ENCODE measurements at places on chromosomes 5 and 9.

GRCh38 chr5:35618304-35618636 is 607 bp downstream of the SPEF2 start:
- DNase-seq: no peak

- no peak for DNase-seq
Measured at GRCh38 chr5:81091199-81091598, 131.0 kb downstream of the RASGRF2 start.

DNA sequence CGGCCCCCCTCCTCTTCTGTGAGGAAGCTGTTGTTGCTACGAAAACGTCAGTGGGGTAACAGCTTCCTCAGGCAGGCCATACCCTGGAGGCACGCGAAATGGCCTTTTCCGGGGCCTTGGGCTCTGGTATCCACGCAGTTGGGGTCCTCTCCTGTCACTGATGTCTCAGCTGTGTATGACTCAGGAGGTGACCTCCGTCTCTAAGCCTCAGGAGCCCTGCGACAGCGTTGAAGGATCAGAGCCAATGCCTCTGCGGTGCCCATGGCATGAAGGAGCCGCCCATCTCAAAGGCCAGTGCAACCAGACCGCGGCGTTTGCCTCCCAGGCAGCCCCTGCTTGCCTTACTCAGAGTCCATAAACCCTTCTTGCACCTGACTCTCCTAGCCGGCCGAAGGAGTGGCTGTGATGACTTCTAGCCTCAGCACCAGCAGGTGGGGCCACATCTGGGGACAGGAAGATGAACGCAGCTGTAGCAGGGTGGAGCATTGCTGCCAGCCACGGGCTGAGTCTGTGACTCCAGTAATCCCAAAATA is 1.0 kb upstream of the MXD3 start:
- no peak for DNase-seq

DNA sequence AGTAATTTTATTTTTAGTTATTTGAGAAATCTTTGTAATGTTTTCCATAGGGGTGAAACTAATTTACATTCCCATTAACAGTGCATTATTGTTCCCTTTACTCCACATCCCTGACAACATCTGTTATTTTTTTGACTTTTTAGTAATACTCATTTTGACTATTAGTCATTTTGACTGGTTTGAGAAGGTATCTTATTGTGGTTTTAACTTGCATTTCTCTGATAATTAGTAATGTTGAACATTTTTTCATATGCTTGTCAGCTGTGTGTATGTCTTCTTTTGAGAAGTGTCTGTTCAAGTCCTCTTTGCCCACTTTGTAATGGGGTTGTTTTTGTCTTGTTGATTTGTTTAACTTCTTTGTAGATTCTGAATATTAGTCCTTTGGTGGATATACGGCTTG is 27.5 kb downstream of the CCDC152 start:
- DNase-seq: no peak

- DNase-seq: no peak
Measured at GRCh38 chr5:134567641-134568336, 42.3 kb downstream of the JADE2 start.

DNA sequence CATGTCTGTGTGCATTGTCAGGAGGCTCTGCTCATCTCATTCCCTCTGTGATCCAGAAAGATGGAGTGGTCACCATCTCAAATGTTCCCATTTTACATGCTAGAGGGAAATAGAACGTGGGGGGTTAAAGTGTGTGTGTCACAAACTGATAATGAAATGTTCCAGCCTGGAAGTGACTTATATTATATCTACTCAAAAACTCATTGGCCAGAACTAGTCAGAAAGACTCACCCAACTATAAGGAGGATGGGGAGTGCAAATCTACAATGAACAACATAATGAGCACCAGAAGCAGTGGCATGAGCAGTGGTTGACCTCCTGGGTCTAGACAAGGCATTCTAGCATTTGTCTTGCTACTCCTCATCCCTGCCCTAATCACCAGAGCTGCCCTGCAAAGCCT is 81.0 kb downstream of the HTR4 start:
- no peak for DNase-seq

DNA sequence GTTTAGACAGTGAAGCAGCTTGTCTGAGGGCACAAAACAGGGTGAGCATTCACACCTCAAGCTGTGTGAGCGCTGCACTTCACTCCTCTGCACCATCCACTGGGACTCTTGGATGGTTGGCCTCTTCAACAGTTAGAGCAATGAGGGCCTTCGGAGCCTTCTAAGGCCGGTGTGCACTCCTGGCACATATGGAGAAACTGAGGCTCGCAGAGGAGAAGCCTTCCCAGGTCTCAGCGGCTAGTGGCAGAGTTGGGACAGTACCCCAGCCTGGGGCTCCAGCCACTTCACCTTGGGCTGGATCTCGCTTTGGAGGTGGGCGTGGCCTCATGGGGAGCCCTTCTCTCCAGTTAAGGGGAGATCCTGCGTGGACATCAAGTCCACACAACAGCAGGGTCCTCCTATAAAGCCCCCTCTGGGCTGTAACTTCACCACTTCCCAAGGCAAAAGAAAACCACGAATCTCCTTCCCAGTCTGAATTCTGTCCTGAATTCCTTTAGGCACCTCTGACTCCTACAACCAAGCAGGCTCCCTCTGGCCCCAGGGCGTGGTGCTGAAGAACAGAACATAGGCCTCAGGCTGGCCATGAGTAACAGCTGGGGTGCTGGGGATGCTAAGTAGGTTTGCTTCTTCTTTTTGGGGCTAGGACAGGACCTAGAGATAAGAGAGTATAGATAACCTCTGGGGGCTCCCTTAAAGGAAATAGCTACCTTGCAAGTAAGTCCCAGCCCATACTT is 30.5 kb upstream of the CSF1R start:
- no peak for DNase-seq

- DNase-seq: no peak
Measured at GRCh38 chr5:80194468-80194867, 61.4 kb downstream of the SERINC5 start.

- DNase-seq: no peak
Measured at GRCh38 chr9:137050570-137050969, 3.3 kb downstream of the ENTPD2 start.

- no peak for DNase-seq
Measured at GRCh38 chr5:172648013-172648381, 6.9 kb downstream of the NEURL1B start.

- DNase-seq: no peak
Measured at GRCh38 chr5:58849921-58850667, 267.2 kb downstream of the RAB3C start.

GRCh38 chr9:108816037-108816436 is 39.7 kb downstream of the ACTL7B start:
- DNase-seq: no peak

DNA sequence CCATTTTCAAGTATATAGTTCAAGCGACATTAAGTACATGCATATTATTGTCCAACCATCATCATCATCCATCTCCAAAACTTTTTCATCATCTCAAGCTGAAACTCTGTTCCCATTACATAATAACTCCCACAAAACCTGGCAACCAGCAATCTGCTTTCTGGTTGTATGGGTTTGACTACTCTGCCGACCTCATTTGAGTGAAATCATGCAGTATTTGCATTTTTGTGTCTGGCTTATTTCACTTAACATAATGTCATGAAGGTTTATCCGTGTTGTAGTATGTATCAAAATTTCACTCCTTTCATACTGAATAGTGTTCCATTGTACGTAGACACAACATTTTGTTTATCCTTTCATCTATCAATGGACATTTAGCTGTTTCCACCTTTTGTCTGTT is 74.8 kb downstream of the SGCD start:
- DNase-seq: no peak

GRCh38 chr9:97307500-97308163 is at the start of gene CCDC180:
Gene CCDC180 (plus strand): TSS chr9:97307659. CDS start chr9:97308064, 405 bp downstream.
- no peak for DNase-seq

- no peak for DNase-seq
Measured at GRCh38 chr5:84816746-84817547, 432.3 kb upstream of the EDIL3 start.

GRCh38 chr5:52725065-52725746 is 62.5 kb upstream of the ITGA1 start:
- DNase-seq: peak; percentile 16

DNA sequence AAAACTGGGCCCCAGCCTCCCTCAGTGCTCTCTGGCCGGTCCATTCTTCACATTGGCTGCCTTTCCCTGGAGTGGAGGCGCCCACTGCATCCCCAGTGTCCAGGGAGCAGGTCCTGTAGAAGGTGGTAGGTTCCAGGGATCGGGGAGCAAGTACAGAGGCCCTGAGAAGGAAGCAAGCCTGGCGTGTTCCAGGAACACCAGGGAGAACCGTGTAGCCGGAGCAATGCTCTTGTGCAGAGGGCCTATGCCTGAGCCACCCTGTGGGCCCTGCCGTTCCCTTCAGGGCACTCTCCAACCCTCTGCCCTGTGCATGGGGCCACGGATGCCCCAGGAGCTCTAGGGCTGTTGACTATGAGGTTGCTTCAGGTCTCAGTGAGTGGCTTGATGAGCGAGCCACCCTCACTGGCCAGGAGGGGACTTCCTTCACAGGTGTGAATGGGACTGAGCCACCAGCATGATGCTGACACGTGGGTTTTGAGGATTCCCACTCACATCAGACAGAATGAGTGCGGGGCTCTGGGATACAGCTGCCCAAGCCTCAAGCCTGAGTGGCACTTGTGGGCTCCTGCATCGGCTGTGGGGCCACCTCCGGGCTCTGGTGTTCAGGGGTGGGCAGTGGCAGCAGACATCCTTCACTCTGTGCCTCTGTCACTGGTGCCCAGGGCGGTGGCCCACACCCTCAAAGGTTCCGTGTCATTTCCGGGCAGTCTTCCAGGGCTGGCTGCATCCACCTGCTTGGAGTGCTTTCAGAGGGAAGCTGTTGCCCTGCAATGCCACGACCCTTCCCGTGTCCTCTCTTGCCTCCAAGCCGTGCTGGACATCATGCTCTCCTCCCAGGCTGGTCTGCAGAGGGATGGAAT is 54.4 kb downstream of the ADAMTS2 start:
- no peak for DNase-seq

GRCh38 chr9:95286151-95286550 is 31.4 kb downstream of the FANCC start:
- DNase-seq: no peak

DNA sequence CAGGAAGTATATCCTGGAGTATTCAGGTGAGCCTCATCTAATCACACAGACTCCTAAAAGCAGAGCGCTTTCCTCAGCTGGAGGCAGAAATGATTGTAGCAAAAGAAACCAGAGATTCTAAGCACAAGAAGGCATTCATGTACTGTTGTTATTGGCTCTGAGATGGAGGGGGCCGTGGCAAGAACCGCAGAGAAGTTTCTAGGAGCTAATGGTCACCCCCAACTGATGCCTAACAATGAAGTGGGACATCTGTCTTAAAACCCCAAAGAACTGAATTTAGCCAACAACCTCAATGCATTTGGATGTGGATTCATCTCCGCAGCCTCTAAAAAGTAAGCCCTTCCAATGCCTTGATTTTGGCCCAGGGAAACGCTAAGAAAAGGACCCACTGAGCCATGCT is 76.3 kb downstream of the ADAMTSL1 start:
- DNase-seq: no peak

- no peak for DNase-seq
Measured at GRCh38 chr5:170211575-170212334, 21.0 kb upstream of the C5orf58 start.

DNA sequence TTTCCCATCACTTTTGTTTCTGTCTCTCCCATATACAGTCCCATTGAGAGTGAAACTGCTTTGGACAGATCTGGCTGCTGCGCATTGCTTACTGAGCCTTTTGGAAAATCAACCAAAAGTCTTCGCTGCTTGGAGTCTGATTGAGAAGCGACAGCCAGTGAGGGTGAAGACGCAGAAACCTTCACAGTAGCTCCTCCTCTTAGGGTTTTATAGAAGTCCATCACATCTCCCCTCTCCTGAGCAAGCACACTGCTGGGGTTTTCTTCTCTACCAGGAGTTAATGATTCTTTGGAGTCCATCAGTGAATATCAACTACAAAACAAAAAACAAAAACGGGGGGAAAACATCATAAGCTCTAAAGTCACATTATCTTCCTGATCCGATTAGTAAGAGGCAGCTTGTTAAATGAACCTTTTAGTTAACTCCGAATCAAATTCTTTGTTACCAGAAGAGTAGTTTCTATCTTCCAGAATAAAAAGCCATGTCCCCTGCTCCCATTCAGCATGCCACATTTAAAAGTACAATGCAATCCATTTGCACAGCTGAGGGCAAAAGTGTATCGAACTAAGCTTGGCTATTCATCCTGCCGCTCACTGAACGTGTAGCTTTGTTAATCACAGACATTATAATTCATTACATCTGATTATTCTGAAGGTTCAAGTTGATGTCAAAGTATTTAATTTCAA is 2.8 kb downstream of the NR3C1 start:
- no peak for DNase-seq

GRCh38 chr9:135992486-135993408 is 31.6 kb upstream of the UBAC1 start:
- DNase-seq: peak; percentile 23

DNA sequence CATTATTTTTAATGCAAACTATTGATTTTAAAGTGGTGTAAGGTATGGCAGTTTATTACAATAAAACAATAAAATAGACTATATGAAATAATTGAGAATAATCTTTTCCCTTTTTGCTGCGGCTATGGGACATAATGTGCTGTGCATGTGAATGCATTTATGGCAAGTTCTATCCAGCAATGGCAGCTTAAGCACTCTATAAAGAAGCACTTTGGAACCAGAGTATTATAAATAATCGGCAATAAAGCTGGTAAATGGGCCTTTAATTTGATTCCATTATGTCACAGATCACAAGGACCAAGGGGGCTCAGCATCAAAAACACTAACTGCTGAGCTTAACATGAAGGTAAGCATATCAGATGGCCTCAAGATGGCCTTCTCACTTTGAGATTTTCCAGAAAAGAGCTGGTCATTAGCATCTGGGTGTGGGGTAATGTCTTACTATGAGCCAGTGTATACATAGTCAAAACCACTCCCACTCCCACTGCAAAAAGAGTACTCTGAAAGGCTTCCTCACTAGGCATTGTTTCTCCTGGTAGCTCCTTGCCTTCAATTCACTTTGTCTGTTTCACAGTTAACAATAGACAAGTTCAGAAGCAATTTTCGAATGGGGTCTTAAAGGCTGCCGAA is 97.1 kb upstream of the ASTN2 start:
- no peak for DNase-seq

DNA sequence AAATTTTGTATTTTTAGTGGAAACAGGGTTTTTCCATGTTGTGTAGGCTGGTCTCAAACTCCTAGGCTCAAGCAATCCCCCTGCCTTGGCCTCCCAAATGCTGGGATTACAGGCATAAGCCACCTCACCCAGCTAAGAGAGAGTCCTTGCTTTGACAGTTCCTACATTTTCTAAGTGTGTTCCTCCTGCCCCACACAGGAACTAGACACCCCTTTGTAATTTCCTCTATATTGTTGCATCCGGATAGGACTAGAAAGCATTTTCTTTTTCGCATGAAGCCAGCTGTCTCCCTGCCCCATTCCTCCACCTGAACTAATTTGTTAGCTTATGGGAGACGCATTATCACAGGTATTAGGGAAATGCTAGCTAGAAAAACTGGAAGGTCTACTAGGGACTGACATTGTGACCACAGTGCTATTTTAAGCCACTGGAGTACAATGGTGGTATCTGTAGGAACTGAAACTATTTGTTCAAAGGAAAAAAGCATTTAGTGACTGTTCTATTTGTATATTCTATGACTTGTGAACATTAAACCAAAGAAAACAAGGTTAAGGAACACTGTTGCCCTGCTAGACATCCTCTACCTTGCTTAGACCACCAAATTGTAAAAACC is 214.1 kb downstream of the SMARCA2 start:
- no peak for DNase-seq

Measured in stimulated activated CD4-positive, alpha-beta T cell treated with anti-CD3 and anti-CD28 coated beads, Interleukin-12 subunit alpha, Interleukin-12 subunit beta, amount 100 ng/mL, for 48 hours (primary cell).